Activated naive CD8-positive, alpha-beta T cell treated with anti-CD3 and anti-CD28 coated beads, Interleukin-2, amount 50 U/mL, for 24 hours (primary cell): ENCODE measurements at places on chromosomes 2 and 18.

DNA sequence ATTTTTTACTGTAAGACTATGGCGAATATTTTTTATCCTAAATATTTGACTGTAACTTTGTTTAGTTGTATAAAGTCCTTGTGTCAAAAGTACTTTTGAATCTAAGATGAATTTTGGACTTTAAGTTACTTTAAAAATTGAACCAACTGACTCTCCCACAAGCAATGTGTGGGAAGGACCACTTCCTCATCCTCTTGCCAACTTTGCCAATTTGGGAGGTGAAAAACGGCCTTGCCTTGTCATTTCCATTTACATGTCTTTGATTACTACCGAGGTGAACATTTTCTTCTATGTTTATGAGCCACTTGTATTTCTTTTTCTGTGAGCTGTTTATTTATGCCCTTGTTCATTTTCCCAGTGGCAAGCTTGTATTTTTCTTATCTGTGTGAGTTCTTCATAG is 12.8 kb upstream of the MSGN1 start:
- no peak for DNase-seq

GRCh38 chr2:12416600-12416999 is 300.1 kb upstream of the TRIB2 start:
- DNase-seq, result peak; percentile 47

- DNase-seq, result no peak
Observed at GRCh38 chr2:133109772-133110171, 439.8 kb upstream of the LYPD1 start.

DNA sequence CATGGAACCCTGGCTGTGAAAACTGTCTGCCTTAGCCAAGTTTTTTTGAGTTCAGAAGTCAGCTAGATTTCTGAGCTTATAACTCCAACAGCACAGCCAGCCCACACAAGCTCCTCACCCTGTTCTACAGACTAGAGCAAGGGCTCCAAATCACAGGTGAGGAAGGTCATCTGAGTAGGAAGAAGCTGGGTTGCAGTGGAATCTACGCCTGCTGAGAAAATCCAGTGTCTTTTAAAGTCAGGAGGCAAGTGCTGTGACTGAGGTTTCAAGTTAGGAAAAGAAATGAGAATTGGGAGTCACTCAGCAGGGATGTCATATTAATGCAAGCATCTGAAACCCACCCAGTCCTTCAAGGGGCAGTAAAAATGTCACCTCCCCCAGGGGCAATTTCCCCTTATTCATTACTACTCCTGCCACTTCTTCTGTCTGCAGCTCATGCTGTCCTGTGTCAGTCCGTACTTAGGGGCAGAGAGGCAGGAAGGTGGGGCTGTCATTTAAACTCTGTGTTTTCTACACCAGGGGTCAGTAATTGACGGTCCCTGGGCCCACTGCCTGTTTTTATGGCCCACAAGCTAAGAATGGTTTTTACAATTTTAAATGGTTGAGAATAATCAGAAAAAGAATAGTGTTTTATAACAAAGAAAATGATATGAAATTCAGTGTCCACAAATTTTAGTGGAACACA is 551.1 kb downstream of the BCL11A start:
- no peak for DNase-seq

DNA sequence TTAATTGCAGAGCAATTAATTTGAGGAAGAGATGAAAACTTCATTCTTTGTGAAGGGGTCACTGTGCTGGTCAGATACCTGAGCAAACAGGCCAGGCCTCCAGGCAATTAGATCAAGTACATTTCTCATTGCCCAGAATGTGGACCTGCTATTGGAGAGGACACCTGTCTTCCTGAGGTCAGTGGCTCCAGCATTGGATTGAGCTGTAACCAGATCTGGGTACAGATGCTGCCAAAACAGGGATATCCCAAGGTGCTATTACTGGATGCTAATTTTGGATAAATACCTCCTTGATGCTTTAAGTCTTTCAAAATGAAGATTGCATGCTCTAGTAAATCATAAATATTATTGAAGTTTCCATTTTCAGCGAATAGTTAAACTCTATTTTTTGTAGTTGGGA is 131.5 kb downstream of the FAM161A start:
- DNase-seq, result no peak

DNA sequence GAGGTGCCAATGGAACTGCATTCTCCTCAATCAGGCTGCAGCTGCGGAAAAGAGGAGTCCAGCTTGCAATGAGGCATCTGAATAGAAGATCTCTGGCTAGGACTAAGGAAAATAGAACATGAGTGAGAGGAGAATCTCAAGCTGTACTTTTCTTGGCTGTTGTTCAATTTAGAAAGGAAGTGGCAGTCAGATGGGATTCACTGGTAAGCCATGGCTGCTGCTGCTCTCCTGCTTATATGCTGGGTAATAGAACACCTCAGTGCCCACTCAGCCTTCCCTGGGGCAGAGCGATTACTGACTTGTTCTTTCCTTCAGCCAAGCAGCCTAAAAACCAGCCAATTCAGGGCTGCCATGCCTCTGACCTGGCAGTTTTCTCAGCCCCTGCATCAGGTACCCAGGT is 17.6 kb upstream of the CHST9 start:
- no peak for DNase-seq

DNA sequence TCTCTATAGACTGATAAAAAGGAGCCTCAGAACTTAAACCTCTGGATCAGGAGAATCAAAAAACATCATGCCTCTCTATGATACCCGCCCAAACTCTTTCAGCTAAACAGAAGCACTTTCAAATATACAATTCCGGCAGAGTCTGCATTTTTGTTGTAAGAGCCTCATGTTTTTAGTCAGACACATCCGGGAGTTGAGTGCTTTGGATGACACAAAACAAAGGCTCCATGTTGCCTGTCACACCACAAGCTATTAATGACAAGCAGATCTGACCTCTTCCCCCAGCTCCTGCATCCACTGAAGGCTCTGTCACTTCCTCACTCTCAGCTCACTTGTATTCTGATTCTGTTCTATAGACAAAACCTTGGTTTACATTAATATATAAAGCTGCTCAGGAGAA is 33.2 kb downstream of the SLC38A11 start:
- DNase-seq, result no peak

DNA sequence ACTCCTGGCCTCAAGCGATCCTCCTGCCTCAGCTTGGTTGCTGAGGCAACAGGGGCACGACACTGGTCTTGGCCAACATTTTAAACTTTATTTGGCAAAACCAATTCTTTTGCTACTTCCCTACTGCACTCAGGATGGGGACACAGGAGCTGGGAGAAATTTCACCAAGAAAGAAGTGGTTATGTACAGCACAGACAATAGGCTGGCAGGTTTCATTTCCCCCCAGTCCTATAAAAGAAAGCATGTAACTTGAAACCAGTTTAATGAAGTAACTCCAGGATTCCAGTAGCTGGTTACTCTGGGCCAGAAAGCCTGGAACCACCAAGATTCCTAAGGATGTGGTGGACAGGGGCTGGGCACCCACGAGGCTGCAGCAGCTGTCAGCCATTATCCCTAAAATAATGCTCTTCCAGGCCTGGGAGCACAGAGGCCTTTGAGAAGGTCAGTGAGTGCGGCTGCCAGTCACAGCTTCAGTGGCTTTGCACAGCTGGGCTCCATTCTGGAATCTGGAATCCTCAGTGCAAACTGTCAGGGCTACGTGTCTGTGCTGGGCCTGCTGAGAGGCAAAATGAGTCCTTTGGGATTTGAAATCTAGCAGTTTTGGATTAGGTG is 142.3 kb upstream of the ITGA6 start:
- DNase-seq, result no peak

- no peak for DNase-seq
Observed at GRCh38 chr18:32881009-32881408, 108.2 kb upstream of the KLHL14 start.

DNA sequence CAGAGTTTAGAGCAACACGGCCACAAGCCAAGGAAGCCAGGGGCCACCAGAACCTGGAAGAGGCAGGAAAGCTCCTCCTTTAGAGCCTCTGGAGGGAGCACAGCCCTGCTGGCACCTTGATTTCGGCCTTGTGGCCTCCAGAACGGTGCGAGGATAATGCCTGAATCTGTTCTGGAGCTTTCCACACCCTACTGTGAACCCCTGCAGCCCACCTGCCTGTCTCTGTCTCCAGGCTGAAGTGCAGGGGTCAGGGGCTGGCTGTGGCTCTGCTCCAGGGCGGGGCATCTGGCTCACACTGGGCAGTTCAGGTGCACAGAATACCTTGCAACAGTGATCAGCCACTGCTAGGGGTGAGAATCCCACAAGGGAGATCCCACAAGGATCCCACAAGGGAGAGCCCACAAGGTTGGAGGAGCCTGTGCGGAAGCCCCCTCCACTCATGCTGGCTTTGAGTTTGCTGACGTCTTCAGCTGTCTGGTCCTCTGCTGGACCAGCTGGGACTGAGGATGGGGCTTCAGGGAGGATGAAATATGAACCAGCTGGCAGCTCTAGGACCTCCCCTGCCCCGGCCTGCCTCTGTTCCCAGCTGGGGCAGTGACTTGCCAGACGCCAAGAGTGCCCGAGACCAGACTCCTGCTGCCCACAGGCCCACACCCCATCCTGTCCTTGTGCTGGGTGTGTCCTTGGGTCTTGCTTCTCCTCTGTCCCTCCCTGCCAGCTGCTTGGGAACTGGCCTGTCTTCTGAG is 56.4 kb upstream of the OTOS start:
- DNase-seq, result no peak

GRCh38 chr2:20649576-20649975 is 1.3 kb downstream of the HS1BP3 start:
- no peak for DNase-seq

- DNase-seq, result no peak
Observed at GRCh38 chr2:101627285-101628029, 70.0 kb upstream of the MAP4K4 start.

- DNase-seq, result no peak
Observed at GRCh38 chr2:81549646-81550045, 1245.1 kb upstream of the LRRTM1 start.

DNA sequence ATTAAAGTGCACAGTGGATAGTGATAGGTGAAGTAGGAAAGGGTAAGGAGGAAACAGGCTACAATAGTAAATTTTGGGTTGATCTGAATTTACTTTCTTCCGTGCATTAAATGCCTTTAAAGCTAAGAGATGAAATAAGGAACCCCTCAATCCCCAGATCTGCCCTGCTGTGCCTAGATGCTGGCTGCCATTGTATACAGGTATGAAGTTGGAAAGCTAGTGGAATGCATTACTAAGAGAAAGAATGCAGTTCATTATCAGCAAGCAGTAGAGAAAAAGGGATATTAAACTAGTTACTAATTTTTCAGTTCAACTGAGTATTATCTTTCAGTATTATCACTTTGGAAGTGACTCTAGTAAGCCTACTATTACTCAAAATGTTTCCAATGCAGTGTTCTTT is 93.3 kb downstream of the WDPCP start:
- no peak for DNase-seq

DNA sequence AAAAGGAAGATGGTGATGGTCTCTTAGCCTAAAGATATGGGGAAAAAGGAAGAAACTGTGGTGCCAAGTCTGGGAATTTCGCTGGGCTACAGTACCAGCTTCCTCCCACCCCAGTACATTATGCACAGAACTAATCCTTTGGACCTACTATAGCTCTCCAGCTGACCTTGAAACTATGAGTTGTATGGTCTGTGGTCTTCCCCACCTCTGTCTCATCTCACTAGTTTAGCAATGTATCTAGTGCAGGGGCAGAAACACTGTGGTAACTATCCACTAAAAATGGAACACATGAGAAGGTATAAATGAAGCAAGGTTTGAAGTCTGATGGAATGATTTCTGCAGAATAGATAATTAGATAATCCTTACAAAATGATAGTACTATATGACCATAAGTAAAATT is 190.4 kb upstream of the CCDC150 start:
- no peak for DNase-seq

DNA sequence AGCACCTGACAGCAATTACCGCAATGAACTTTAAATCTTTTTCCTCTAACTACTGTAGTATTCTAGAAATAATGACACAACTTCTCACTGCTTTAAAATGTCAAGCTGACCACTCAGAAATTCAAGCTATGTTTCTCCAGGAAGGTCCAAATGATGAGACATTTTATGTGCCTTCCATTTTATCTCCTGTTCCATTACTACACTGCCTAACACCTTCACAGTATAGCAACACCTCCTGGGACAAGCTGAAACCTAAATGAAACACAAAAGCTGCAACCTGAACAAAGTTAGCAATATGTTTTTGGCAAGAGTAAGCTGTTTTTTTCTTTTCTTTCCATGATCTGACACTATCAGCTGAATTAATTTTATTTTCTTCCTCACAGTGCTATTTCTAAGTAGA is 81.9 kb downstream of the IKZF2 start:
- no peak for DNase-seq

DNA sequence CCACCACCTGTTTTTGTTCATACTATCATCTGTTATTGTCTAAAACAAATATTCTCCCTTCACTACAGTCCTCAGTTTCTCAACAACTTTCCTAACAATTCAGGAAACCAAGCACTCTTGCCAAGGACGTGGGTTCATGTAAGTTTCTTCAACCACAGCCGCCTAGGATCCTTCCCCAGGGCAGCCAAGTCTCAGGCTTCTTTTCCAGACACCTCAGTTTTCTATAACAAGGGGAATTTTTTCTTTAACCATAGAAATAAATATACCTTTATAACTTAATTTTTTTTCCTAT is 39.4 kb upstream of the AGPS start:
- DNase-seq, result no peak

DNA sequence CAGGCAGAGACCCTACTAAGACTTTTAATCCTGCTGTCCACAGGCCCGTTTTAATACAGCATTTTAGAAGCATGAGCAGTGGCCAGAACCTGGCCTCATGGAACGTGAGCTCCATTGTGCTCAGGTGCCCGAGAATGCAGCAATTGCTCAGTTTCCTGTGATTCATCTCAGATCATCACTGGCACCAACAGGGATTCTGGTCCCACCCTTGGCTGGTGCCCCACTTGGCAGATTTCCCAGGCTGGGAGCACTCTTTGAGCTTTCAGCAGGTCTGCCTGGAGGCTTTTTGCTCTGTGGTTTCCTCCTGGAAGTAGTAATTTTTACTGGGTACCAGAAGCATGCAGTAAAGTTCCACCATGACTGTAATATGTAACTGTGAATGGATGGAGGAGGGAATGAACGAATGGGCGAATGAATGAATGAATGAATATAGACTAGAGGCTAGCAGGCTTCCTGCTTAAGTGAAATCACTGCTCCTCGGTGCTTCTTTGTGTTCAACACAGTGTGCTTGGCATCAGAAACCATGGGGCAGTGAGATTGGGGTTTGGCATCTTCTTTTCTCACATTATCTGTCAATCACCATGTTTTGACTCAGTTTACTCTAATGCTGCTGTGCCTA is 312.9 kb downstream of the PRKCE start:
- DNase-seq, result peak; percentile 7

GRCh38 chr18:3919396-3920061 is 469.6 kb downstream of the TGIF1 start:
- DNase-seq, result no peak

GRCh38 chr2:106843910-106844250 is 42.1 kb downstream of the ST6GAL2 start:
- no peak for DNase-seq
